Ureter (tissue), 1 donor: ENCODE measurements at places on chromosomes 4 and X. TPM values are rescaled to one million over a fixed set of nuclear protein-coding genes. Genes with fewer than 3 reads are reported as not detected.

Gene MAGEA10
- not detected for total RNA-seq

Gene ERCC6L
- 0.26 TPM for total RNA-seq

Gene WAS
- 4.8 TPM for total RNA-seq

Gene RAP2C
- total RNA-seq: 18.6 TPM

Gene COPS4
- 35.3 TPM for total RNA-seq

Gene ZAR1
- total RNA-seq: not detected

Gene JAKMIP1
- total RNA-seq: 0.29 TPM

Gene PHOX2B
- not detected for total RNA-seq

Gene CPZ
- total RNA-seq: 7.4 TPM

Gene PRPS2
- 48.2 TPM for total RNA-seq

Gene USP17L20
- total RNA-seq: not detected

Gene LANCL3
- 1.9 TPM for total RNA-seq

Gene CT45A1
- not detected for total RNA-seq

Gene STBD1
- 6.9 TPM for total RNA-seq

Gene PAGE2
- not detected for total RNA-seq

Gene PPP2R2C
- total RNA-seq: 2.8 TPM

Gene AWAT2
- total RNA-seq: not detected

Gene PRKG2
- total RNA-seq: 4.7 TPM

Gene RNF212
- total RNA-seq: 5.1 TPM

Gene FRMD7
- total RNA-seq: 1.6 TPM

Gene MTCP1
- total RNA-seq: 17.7 TPM

Gene SLC26A1
- total RNA-seq: 0.18 TPM

Gene TASL
- total RNA-seq: 0.55 TPM

Gene ASB12
- total RNA-seq: 2.1 TPM

Gene NALF2
- total RNA-seq: 2.0 TPM

Gene MAP7D2
- 1.2 TPM for total RNA-seq

Gene EDA
- 4.8 TPM for total RNA-seq

Gene SFRP2
- total RNA-seq: 13.3 TPM

Gene GPRASP1
- 16.8 TPM for total RNA-seq
